Esophagus squamous epithelium (tissue), 5 donors: ENCODE measurements at places on chromosomes 16 and 17.

- no peak for DNase-seq
Observed at GRCh38 chr17:38476549-38476948, 48.3 kb downstream of the ARHGAP23 start.

- DNase-seq, result no peak
Observed at GRCh38 chr17:17298108-17298507, 5.1 kb upstream of the NT5M start.

DNA sequence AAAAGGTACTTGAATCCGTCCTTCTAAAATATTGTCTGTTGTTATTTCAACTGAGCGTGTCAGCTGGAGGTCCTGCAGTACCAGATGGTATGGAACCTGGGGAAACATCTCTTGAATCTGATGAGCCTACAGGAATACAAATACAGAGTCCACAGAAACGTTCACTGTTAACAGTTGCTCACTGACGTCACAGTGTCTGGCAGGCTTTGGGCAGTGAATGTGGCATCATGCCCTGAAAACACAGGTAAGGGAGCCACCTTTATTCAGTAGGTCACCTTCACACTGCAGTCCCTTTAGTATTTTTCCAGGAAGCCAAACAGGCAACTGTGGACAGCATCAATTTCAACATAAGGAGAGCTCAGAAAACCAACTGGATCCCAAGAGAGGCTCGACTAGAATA is 56.1 kb downstream of the AMFR start:
- no peak for DNase-seq

DNA sequence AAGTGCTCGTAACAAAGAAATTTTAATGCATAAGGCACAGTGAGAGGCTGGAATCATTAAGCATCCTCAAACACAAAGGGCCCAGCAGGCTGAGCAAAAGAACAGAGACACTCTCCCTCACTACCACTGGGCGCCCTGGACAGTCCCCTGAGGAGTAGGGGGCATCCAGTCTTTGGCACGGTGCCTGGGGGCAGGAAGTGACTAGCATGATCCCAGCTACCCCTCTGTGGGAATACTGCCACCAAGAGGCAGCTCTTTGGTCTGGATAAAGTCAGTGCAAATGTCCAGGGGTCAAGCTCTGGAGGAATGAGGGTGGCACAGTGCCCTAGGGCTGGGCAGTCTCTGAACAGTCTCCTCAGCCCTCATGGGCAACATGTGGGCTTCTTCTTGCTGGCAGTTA is 2.6 kb upstream of the PROCA1 start:
- no peak for DNase-seq

DNA sequence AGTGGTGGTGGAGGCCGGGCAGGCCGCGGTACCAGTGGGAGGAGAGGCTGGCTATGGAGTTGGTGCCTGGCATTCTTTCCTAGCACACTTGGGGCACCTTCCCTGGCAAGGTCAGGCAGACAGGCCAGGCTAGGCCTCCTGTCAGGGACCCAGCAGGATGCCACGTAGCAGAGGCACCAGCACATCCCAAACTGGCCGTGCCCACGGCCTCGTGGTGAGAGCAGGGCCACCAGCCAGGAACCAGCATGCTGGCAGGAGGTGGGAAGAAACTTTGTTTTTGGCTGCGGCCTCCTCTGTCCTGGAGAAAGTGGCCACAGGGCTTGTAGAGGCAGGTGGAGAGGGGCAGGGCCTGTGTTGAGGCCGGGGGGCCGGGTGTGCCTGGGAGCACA is 57.6 kb upstream of the CBFA2T3 start:
- DNase-seq, result no peak

DNA sequence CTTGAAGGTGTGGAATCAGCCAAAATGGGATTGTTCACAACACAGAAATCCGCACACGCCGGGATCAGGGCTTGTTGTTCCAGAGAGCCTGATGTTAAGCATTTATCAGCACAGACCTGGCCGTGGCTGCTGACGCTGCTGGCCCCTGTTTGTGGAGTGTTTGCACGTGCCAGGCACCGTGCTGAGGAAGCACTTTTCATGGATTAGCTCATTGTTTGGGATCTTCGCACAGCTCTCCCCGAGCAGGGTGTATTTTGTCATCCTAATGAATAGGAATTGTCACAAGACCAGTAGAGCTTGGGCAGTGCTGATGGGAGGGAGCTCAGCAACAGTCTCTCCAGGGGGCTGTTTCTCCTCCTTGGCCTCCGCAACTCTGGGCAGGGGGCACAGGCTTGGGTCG is 160.4 kb upstream of the PLCG2 start:
- no peak for DNase-seq

DNA sequence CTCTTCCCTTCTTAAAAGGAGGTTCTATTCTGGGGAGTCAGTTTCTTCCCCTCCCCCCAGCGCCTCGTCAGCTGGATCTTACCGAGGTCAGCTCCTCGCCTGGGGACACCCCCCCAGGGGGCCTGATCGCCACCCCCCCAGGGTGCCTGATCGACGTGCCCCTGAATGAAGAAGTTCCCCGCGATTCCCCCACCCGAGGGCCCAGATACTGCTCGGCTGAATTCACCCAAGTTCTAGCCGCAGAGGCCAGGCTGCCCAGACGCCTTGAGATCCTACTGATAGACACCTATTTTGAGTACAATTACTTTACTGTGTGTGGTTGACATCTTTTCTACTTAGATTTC is 1.4 kb downstream of the RAB11FIP3 start:
- no peak for DNase-seq

- DNase-seq, result no peak
Observed at GRCh38 chr16:47045459-47045858, 72.0 kb upstream of the DNAJA2 start.

DNA sequence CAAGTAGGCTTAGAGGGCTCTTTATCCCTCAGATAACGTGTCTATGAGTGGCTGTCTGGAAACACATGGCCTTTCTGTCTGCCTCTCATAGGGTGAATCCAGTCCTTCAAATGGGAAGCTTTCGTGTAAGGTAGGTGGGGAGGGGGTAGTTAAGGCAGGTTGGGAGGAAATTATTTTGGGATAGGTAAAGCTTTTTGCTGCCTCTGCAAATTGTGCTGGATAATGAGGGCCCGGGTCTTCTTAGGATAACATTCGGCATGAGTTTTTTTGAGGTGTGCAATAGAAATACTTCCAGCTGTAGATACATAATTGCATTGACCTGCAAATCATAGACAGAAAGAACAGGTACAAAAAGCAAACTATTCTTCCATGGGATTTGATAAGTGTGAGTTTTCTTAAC is 189.7 kb downstream of the PRKCA start:
- DNase-seq, result no peak

- no peak for DNase-seq
Observed at GRCh38 chr16:29012913-29013553, 28.2 kb downstream of the LAT start.

DNA sequence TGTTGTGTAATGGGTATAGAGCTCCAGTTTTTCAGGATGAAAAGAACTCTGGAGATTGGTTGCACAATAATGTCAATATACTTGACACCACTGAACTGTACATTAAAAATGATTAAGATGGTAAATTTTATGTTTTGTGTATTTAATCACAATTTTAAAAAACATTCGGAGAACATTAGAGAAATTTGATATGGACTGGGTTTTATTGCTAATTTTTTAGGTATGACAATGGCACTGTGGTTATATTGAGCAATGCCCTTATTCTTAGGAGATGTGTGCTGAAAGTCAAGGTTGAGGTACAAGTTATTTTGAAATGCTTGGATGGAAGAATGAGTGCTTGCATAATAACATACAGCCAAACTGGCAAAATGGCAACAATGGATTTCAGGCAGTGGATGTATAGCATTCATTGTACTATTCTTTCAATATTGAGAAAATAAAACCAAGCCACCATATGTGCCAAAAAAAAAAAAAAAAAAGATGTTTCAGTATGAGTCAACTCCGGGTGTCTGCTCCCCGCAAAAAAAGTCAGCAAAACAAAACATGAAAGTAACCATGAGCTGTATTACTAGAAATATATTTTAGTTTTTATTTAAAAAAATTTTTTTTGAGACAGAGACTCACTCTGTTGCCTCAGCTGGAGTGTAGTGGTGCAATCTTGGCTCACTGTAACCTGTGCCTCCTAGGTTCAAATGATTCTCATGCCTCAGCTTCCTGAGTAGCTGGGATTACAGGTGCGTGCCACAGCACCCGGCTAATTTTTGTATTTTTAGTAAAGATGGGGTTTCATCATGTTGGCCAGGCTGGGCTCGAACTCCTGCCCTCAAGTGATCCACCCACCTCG is 19.8 kb downstream of the HOXB1 start:
- no peak for DNase-seq

- DNase-seq, result no peak
Observed at GRCh38 chr16:67000384-67001351, 12.3 kb downstream of the CES4A start.

GRCh38 chr16:85475691-85476300 is 137.3 kb upstream of the GSE1 start:
- no peak for DNase-seq

DNA sequence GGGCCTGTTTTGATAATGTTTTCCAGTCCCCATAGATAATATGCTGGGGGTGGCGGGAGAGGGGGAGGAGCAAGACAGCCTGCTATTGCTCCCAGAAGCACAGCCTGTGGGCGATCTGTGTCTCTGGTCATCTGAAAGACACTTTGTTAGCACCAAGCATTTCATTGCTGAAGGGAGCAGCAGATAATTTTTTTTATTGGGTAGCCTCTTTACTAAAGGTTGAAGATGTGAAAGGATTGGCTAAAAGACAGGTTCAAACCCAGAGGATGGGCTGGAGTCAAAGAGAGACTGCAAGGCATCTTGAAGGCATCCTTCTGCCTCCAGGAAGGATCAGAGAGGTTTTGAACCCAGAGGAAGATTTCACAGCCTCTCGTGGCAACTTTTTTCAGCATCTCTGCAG is 60.6 kb downstream of the C17orf67 start:
- DNase-seq, result no peak

- DNase-seq, result no peak
Observed at GRCh38 chr16:53945996-53946395, 242.0 kb downstream of the FTO start.

- DNase-seq, result no peak
Observed at GRCh38 chr16:51107742-51108141, 43.3 kb downstream of the SALL1 start.

GRCh38 chr17:56909742-56910508 is 3.9 kb downstream of the TRIM25 start:
- no peak for DNase-seq

GRCh38 chr17:58060596-58061191 is 22.5 kb upstream of the DYNLL2 start:
- DNase-seq, result no peak

GRCh38 chr16:67962135-67962534 is 6.3 kb downstream of the SLC12A4 start:
- no peak for DNase-seq

- DNase-seq, result no peak
Observed at GRCh38 chr16:84660973-84661372, 12.7 kb downstream of the KLHL36 start.

DNA sequence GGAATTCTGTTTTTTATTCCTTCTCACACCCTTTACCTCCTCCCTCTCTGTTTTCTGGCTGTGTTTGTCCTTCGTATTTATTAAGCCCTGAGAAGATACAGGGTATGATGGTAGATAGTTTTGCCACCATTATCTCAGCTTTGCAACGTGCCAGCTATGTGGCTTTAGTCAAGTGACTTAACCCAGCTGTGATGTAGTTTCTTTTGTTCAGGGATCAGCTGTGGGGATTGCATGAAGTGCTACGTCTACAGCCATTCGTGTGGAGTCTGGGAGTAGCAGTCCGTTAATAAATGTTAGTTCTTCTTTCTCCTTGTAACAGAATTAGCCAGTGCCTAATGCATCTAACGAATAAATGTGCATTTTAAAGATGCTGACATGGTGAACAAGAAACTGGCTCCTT is 128.4 kb downstream of the HAPSTR1 start:
- no peak for DNase-seq
